Left forelimb (tissue), 1 donor: ENCODE measurements at places on chromosomes 5 and 9.

DNA sequence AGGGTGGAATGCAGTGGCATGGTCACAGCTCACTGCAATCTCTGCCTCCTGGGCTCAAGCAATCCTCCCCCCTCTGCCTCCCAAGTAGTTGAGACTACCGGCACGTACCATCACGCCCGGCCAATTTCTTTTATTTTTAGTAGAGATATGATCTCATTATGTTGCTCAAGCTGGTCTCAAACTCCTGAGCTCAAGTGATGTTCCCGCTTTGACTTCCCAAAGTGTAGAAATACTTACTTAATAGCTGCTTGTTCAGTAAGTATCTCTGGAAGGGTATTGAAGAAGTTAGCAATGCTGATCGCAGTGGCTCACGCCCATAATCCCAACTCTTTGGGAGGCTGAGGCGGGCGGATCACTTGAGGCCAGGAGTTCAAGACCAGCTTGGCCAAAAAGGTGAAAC, 35.7 kb upstream of the PLIN2 start:
- no peak for DNase-seq

DNA sequence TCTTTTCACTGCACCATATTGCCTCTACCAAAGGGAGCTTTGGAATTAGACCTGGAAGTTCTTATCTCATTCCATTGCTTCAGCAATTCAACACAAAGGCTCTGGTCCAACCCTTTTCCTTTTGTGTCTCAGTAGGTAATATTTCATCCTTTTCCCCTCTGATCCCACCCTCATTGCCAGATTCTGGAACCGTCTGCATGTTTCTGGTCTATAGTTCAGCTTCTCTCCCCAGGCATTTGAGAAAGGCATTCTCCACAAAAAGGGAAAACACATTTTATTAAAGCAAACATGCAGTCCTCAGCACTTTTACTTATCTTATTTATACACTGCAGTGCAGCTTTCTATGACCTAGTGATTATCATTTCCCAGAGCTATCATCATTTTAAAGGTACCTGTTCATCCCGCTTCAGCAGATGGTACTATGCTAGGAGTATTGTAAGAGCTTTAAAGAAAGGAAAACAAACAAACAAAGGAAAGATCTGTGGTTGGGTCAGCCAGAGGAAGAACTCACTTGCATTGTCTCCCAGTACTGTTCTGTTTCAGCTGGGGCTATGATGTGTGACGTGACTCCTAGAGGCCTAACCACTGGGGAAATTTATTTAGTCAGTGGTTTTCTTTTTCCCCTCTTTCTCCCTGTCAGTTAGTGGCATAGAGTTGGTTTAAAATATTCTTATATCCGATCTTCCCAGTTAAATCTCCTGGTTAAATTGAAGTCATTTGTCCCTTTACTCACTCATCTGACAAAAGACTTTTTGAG, 269.2 kb downstream of the TMEM38B start:
- DNase-seq = no peak

DNA sequence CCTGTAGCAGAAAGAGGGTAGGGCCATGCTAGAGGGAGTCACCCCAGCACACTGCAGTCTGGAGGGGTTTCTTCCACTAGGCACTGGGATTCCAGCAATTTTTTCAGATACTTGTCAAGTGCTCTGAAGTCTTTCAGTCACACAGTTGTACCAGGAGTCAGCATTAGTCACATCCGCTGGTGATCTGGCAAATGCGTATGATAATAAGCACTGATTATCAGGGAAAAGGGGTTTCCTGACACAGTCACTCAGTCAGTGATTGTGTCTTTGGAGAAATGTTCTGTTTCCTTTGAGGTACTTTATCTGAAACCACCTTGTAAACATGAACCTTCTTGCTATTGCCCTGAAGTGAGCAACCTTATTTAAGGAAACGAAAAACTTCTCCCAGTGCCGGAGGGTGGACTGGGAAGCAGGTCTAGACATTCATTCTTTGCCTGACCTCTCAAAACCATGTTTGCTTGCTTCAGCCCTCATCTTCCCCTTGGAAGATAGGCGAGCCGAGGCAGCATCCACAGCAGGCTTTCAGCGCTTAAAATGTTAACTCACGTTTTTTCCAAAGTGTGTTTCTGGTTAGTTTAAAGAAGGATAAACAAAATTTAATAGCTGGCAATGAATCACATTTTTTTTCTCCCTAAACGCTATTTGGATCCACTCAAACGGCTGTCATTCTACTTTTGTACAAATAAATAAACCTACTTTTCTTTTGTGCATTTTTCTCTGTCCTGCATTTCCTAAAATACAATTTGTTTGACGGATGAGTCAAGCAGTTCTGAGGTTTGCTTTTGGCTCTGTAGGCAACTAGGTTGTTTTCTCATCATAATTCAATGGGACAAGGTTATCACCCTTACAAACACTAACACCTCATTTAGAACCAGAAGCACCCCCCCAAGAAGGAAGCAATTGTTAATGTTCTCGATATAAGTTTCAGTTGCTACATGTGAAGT, 77.7 kb downstream of the FOXD1 start:
- no peak for DNase-seq

GRCh38 chr5:32004404-32004803, 169.7 kb downstream of the GOLPH3 start:
- DNase-seq = no peak

- no peak for DNase-seq
Measured at GRCh38 chr5:73768-74502, 18.0 kb upstream of the PLEKHG4B start.
